Activated T-helper 1 cell treated with anti-CD3 and anti-CD28 coated beads, Interleukin-2, amount 50 U/mL, for 16 hours (primary cell): ENCODE measurements at places on chromosomes 6 and 20.

DNA sequence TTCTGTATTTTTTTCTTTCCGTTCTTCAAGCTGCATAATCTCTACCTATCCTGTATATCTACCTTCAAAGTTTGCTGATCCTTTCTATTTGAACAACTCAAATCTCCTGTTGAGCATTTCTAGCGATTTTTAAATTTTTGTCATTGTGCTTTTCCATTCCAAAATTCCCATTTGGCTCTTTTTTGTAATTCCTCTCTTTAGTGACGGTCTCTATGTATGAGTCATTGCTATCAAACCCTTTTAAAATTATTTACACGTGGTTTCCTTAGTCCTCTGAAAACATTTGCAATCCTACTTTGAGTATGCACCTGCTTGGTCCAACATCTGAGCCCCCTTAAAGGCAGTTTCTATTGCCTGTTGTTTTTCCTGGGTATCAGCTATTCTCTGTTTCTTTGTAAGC, 100.5 kb upstream of the FOXC1 start:
- DNase-seq: no peak

DNA sequence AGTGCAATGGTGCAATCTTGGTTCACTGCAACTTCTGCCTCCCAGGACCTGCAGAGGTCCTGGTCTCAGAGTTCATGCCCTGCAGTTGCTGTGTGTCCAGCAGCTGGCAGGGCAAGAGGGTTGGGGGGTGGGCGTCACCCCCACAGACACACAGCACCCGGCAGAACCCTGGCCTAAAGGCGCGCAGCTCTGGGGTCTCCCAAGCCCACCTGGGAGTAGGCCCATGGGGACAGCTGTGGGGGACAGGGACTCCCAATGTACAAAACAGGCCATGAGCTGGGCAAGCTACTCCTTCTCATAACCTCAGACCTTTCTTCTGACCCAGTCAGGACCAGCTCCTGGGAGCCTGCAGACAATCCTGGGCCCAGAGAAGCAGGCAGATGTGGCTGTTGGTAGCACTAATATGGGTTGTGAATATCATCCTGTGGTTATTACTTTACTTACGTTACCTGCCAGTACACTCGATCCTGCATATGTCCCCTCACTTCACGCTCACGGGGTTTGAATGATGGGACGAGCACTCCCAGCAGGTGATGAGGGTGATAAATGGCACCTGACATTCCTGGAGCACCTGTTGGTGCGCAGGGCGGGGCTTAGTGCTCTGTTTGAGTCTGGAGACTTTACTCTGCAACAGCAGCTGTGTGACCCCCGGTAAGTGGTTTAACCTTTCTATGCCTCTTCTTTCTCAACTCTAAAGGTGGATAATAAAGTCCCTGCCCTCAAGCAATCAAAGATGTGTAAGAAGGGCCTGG, 39.9 kb upstream of the SULF2 start:
- no peak for DNase-seq

DNA sequence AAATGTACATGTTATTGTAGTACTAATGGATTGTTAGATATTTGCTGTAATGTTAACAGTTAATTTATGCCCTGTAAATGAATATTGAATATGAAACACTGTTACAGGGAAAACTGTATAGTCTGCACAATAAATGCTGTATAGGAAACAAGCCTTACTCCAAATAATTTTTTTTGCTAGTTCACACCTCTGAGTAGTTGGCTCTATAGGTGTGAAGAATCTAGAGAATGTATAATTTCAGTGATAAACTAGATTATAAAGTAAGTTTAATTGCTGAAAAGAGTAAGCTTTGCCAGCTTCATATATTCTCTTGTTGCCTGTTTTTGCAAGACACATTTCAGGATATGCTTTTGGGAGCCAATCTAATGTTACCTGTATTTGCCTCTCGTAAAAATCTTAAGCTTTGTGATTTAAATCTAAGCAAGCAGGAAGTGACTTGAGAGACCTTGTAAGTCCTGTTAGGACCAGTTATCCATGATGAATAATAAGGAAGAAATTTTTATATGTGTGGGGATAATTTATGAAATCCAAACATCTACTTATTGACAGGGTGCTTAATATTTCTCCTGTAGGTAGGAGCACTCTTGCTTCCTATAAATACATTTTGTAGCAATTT, 232.4 kb downstream of the ZFAND3 start:
- DNase-seq: no peak

GRCh38 chr20:62361799-62362589, 5.1 kb downstream of the LAMA5 start:
- DNase-seq: no peak

GRCh38 chr20:53087037-53087777, 115.0 kb downstream of the TSHZ2 start:
- no peak for DNase-seq
